ENCODE measurements at places on chromosomes 7 and 10. TPM values are rescaled to one million over a fixed set of nuclear protein-coding genes. Genes with fewer than 3 reads are reported as not detected.

Gene TRPV5
- polyA plus RNA-seq: not detected

Gene TEX47
- polyA plus RNA-seq: not detected

Gene AMZ1
- polyA plus RNA-seq: not detected

Gene HDAC9
- 31.2 TPM for polyA plus RNA-seq

Gene HOXA7
- polyA plus RNA-seq: 3.8 TPM

GRCh38 chr10:110274072-110274627 lies 30.6 kb downstream of the SMNDC1 start:
- DNase-seq: no peak

- DNase-seq: no peak
Measured at GRCh38 chr10:79434821-79435251, 10.6 kb downstream of the ZCCHC24 start.

DNA sequence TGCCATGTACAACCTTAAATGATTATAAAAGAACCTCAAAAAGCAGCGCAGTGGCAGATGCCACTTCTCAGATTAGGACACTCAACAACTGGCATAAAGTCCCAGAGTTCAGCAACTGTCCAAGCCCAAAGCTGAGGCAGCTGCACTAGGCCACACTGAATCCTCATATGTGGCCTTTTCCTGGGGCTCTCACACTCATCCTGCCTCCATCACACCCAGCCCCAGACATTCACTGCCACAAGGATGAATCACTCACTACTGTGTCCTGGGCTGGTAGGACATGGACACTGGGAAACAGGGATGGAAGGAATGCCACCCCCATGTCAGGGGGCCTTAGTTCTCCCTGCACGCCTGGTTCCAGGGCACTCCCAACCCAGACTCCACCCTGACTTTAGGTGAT lies 547.7 kb downstream of the TNS3 start:
- DNase-seq: no peak

GRCh38 chr7:136566491-136566890 lies 302.0 kb upstream of the CHRM2 start:
- DNase-seq: no peak

DNA sequence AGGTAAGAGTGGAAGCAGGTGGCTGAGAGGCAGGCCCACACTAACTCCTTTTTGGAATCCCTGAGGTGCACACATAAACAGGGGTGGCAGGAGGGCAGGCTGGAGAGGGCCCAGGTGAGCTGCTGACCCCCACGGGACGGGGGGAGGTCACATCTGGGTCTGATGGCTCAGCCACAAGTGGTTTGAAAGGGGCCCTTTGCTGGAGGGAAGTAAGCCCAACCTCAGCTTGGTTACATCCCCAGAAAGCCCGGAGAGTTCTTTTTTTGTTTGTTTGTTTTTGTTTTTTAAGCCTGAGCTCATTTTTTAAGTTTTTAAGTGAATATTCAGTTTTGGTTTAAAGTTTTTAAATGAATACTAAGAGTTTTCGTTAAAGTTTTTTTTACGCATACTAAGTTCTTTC lies 72.8 kb upstream of the CUX1 start:
- no peak for DNase-seq

DNA sequence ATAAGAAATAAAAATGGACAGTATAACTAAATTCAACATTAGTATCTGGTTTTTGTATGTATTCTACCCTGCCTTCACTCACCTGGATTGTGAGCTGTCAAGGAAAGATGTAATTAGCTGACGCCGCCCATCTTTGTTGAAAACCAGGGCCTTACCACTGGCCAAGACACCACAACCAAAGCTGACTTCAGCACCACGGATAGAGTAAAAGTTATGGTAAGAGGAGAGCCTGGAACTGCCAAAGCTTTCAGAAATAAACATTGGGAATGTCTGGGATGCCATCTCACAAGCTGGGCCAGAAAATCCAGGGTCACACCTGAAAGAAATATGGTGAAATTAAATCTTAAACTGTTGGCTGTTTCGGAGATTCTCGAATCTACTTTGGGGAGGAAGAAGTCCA lies 190.1 kb upstream of the SLC26A5 start:
- DNase-seq: no peak

- no peak for DNase-seq
Measured at GRCh38 chr7:7535691-7536090, at the start of gene COL28A1. Gene COL28A1, minus strand, starts transcription at chr7:7535873. Its CDS starts 2,998 bp downstream, at chr7:7532875.

DNA sequence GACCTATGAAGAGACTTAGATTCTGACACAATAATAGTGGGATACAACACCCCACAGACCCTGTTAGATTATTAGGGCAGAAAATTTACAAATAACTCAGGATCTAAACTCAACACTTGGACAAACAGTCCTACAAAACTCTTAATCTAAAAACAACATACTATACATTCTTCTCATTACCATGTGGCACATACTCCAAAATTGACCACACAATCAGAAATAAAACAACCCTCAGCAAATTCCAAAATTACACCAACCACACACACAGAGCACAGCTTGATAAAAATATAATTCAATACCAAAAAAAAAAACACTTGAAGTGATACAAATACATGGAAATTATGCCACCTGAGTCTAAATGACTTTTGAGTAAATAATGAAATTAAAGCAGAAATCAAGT lies 7.8 kb downstream of the ZNF680 start:
- DNase-seq: no peak

All from keratinocyte (primary cell).